Fibroblast of skin of right biceps (primary cell): ENCODE measurements at places on chromosomes 3 and 15.

DNA sequence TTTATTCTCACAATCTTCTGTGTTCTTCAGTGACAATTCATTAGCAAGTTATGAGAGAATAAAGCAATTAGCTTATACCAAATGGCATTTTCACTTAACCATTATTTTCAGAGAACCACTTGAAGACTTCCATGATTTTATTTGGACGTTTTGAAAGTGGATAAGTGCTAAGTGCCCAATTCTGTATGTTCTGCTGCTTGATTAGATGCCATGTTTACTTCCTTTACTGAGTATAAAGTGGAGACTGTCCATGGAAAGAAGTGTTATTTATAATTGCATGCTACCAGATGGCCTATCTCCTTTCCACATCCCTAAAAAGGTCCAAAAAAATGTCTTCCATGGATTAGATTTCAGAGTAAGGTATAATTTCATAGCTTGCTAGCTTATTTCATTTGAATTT is 69.6 kb downstream of the SUMF1 start:
- DNase-seq: no peak

GRCh38 chr3:124597273-124597672 is 133.0 kb upstream of the UMPS start:
- no peak for DNase-seq

GRCh38 chr15:65447145-65447544 is 24.4 kb upstream of the IGDCC4 start:
- DNase-seq: no peak

- peak; percentile 6 for DNase-seq
Observed at GRCh38 chr3:164417955-164418354, 660.3 kb downstream of the SI start.

GRCh38 chr3:134608771-134609435 is 41.9 kb downstream of the KY start:
- DNase-seq: no peak

DNA sequence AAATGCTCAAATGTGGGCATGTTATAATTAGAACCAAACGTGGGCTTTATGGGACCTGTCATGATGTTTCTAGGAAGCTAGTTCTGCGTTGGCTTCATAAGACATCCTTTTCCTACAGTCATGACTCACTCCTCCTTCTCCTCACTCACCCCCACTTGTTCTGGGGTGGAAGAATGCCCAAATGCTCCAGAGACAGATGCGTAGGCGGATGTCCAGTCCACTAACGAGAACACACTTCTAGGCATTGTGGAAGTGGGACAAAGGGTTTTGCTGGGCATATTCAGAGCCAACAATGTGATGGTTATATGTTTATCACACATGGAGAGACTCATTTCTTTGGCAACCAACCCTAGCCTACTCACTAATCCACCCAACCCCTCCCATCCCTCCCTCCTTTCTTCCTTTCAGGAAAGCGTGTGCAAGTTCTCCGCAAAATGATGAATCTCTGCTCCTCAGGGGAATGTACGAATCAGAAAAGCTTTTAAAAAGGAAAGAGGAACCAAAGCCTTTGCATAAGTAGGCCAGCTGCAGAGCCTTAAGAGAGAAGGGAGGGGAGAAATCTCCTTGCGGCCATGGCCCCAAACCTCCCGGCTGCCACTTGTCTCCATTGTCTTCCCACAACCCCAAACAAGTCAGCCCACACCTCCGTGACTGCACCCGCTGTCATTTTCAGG is 123.0 kb upstream of the SPRED1 start:
- DNase-seq: peak; percentile 99

DNA sequence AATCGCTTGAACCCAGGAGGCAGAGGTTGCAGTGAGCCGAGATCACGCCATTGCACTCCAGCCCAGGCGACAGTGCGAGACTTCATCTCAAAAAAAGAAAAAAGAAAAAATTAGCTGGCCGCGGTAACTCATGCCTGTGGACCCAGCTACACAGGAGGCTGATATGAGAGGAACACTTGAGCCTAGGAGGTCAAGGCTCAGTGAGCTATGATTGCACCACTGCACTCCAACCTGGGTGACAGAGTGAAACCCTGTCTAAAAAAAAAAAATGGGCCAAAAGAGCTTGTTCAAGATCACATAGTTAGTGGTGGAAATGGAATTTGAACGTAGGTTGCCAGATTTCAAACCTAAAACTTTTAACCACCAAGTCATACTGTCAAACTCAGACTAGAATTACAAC is 46.2 kb upstream of the PPP4R2 start:
- no peak for DNase-seq

GRCh38 chr3:46478341-46478740 is 13.6 kb upstream of the LTF start:
- no peak for DNase-seq

GRCh38 chr3:167251678-167252077 is 128.4 kb downstream of the ZBBX start:
- DNase-seq: no peak

DNA sequence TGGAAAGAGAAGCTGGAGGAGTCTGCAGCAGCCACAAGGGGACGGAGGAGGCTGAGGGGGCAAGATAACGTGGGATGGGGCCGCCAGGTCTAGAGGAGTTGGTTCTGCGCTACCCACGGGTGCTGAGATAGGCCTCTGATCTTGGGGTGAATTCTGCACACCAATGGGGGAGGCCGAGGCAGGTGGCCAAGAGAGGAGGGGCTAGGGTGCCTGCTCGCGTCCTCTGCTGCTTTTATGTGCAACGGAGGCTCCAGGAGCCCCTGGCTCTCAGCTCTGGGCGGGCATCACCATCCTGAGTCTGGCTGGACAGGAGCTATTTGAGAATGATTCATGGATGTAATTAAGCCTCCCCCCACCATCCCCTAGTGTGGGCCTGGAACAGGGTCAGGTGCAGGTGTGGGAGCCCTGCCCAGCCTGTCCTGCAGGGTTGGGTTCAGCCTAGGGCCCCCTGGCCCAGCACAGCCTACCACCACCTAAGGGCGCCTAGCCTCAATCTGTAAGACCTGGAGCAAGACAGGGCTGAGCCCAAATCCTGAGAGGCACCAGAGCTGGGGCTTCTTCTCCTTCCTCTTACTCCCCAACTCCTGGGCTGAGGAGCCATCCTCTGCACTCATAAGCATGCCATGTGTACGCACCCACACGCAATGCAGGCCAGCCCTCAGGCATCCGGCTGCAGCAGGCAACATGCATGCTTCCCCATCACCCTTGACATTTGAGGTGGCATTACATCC is 32.3 kb upstream of the SEMA3F start:
- DNase-seq: no peak

DNA sequence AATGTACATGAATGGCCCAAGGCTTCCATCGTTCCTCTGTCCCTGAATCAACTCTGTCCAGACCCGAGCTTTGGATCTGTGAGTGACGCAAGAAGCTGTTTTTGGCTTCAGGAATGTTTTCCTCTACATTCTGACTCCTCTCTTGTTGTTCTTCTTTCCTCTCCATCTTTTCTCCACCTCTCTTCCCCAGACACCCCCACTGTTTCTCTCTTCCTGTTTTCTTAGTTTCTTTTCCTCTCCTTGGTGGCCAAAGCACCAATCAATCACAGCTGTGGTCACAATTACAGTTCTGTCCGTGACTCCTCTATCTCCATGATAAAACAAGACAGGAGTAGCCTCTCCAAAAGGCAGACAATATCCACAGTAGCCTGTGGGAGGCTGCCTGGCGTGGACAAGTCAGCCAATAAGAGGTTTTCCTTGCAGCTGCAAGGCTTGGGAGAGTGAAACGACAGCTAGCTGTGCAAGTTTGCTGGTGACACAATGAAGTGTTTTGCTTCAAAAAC is 4.9 kb upstream of the TMEM212 start:
- peak; percentile 69 for DNase-seq

DNA sequence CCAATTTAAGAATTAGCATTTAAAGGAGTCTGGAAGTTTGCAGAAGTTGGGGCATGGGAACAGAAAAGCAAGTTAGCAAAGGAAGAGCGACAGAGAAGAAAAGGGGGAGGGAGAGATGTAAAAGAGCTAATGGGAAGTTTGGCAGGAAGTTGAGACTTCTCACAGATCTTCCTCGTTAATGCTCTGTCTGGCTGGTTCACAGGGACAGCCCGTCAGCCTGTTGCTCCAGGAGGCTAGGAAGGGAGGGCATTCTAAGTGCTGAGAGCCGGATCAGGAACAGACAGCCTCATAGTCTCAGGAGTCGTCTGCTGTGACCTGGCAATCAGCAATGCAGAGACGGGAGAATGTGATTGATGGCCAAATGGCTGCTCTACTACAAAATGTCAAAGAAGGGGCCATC is 150.3 kb downstream of the AGBL1 start:
- no peak for DNase-seq

- no peak for DNase-seq
Observed at GRCh38 chr15:90287101-90287500, 21.6 kb downstream of the NGRN start.

DNA sequence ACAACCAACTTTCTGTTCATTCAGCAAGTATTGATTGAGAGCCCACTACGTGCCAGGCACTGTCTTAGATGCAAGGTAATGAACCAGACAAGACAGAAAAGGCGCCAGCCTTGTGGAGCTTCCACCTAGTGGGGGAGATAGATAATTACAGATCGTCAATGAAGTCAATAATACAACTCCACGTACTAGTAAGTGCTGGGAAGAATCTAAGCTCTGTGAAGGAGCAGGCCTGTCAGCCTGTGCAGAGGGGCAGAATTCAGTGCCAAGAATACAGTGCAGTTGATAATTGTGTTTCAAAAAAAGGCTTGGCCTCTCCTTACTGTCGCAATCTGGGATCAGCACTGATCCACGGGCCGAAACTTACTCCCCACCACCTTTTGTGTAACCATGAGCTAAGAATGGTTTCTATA is 186.3 kb downstream of the FEZF2 start:
- peak; percentile 28 for DNase-seq

DNA sequence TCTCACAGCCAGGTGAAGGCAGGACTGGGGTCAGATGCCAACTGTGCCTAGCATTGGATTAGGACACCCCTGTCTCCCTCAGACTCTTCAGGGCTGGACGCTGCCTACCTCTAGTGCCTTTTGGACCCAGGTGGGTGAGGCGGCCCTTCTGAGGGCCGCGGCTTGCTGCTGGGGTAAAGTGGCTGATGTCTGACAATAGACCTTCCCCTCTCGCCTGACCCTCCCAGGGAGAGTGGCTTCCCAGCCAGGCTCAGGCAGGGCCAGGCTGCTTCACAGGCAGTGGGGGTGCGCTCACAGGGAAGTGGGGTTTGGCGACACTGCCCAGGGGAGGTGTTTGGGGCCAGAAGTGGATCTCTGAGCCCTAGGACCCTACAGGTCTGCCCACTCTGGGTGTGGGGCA is 43.3 kb upstream of the C15orf39 start:
- no peak for DNase-seq
